ENCODE measurements at places on chromosomes 3 and 15. TPM values are rescaled to one million over a fixed set of nuclear protein-coding genes. Genes with fewer than 3 reads are reported as not detected.

DNA sequence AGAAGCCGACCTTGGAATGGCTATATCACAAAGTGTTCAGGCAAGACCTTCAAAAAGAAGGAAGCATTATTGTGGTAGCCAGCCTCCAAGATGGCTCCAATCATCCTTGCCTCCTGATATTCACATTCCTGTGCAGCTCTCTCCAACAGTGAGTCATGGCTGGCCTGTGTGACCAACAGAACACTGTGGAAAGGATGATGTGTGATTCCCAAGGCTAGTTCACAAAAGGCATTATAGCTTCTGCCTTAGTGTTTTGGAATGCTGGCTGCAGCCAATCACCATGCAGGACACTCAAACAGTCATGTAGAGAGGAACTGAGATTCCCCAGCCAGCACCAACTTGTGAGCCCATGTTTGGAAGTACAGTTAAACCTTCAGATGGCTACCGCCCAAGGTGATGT, 102.6 kb downstream of the EFL1 start:
- H3K27me3 ChIP-seq, result no peaks in the 10 kb centered on the region
- H3K27ac ChIP-seq, result no peak overlapping the region
- H3K4me1 ChIP-seq, result no peaks in the 10 kb centered on the region
- H3K4me3 ChIP-seq, result no peak overlapping the region

DNA sequence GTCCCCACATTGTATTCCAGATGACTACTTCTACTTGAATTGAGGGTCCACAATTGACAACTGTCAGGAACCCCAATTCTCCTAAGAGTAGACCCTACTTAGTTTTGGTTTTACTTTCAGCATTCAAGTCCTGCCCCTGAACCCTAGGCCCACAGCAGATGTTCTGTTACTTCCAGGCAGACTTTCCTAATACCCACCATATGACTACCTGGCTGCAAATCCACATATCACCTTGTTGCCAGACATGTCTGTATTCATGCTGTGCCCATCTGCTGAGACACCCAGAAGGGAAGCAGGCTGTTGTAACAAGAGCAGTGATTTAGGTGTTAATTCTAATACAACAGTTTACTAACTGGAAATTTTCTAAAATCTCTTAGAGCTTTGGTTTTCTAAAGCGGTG, 235.1 kb upstream of the CCDC54 start:
- H3K36me3 ChIP-seq, result no peaks in the 10 kb centered on the region
- DNase-seq, result no peak
- H3K4me1 ChIP-seq, result no peaks in the 10 kb centered on the region
- H3K27me3 ChIP-seq, result peaks cover 2% of the 10 kb centered on the region

DNA sequence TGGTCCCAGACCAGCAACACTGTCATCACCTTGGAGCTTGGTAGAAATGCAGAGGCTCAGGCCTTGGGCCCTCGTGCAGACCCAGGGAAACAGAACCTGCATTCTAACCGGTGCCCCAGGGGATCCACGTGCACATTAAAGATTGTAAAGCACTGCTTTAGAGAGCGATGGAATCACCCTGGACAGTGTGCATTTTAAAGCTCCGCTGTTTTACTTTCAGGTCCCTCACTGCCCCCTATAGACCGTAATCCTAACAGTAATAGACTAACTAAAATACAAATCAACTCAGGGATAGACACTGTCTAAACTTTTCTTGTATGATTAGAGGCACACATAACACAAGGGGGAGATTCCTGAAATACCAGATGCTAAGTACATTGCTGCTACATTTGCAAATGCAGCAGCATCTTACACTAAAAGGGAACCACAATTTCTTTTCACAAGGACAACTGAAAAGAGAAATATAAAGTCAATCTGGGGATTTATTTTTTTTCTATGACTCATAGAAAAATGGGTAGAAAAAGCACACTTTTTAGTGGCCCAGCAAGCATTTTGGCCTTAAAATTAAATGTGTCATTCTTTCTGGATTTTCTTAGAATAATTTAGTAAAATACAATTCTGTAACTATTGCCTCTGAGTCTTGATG, 10.5 kb upstream of the SH3GL3 start:
- H3K4me1 ChIP-seq, result no peaks in the 10 kb centered on the region
- H3K4me3 ChIP-seq, result no peak overlapping the region

GRCh38 chr3:112793326-112794081, 53.2 kb downstream of the CD200R1L start:
- no peaks in the 10 kb centered on the region for H3K27me3 ChIP-seq
- no peaks in the 10 kb centered on the region for H3K36me3 ChIP-seq
- peaks cover 19% of the 10 kb centered on the region for H3K4me1 ChIP-seq
- H3K27ac ChIP-seq, result no peak overlapping the region

GRCh38 chr3:46423588-46423987, 16.5 kb downstream of the CCRL2 start:
- peaks cover 3% of the 10 kb centered on the region for H3K27me3 ChIP-seq
- H3K27ac ChIP-seq, result no peak overlapping the region
- no peak overlapping the region for H3K4me3 ChIP-seq
- DNase-seq, result no peak

SLC27A2 gene
- total RNA-seq, result 30.3 TPM

KCNMB3 gene
- total RNA-seq, result 1.3 TPM

CASR gene
- 0.10 TPM for total RNA-seq

SLC9C1 gene
- total RNA-seq, result not detected

IGSF11 gene
- not detected for total RNA-seq

FANCD2OS gene
- total RNA-seq, result not detected
